ENCODE measurements at places on chromosomes 6 and 20.
A peak's percentile ranks its signal among the peaks of the same experiment; 100 is the strongest.

- DNase-seq = no peak
Observed at GRCh38 chr20:44336725-44337380, at the start of gene R3HDML. TSS of gene R3HDML (plus strand) at chr20:44337043. CDS start at chr20:44337158, 115 bp downstream.

DNA sequence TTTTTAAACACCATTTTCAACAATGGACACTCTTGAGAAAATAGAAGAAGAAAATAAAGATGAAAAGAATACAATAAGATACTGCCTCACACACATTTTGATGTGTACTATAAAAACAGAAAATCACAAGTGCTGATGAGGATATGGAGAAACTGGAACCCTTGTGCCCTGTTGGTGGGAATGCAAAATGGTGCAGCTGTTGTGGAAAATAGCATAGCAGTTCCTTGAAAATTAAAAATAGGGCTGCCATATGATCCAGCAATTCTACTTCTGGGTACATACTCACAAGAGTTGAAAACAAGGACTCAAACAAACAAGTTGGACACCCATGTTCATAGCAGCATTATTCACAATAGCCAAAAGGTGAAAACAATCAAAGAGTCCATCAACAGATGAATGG, 173.0 kb downstream of the KIF16B start:
- no peak for DNase-seq

DNA sequence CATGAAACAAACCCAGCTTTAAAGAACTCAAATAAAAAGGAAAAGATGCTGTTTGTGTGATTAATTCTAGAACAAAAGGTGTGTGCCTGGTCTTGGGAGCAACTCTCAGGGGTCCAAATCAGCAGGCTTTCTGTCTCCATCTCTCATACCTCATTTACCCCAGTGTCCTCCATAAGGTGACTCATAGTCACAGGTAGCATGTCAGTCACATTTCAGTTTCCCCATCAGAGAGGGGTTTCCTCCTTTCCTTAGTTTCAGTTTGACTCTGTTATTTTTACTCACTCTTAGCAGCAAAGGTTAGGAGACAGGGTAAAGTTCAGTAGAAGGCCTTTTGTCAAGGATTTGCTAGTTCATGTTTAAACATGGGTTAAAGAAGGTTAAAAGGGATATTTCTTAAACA, 46.2 kb downstream of the OGFRL1 start:
- DNase-seq = peak; percentile 16

DNA sequence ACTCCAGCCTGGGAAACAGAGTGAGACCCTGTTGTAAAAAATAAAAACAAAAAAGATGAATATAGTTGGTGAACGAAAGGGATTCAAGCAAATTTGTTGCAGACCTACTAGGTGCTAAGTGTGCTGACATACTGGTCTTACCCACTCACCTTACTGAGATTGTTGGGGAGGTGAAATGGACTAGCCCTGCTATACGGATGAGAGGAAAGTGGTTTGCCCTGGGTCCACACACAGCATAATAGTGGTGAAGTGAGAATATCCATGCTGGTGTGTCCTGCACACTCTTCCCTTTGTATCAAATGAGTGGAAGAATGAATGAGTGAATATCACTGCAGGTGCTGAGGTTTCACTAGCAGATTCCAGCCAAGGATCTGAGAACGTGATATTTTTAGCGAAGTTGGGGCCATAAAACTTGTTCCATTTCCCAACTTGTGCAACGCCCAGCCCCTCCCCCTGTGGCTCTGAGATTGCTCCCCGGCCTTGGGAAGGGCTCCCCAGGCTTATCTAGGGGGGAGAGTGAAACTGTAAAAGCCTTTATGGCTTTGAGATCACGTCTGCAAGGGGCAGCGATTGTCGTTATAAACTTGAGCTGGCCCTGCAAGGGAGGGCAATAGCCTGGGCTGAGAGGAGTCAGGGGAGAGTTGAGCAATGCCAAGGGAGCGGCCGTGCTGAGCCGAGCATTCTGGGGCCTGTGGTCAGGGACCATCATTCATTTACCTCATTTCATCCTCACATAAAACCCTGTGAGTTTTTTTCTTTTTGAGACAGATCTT, 33.2 kb upstream of the TTPAL start:
- no peak for DNase-seq

DNA sequence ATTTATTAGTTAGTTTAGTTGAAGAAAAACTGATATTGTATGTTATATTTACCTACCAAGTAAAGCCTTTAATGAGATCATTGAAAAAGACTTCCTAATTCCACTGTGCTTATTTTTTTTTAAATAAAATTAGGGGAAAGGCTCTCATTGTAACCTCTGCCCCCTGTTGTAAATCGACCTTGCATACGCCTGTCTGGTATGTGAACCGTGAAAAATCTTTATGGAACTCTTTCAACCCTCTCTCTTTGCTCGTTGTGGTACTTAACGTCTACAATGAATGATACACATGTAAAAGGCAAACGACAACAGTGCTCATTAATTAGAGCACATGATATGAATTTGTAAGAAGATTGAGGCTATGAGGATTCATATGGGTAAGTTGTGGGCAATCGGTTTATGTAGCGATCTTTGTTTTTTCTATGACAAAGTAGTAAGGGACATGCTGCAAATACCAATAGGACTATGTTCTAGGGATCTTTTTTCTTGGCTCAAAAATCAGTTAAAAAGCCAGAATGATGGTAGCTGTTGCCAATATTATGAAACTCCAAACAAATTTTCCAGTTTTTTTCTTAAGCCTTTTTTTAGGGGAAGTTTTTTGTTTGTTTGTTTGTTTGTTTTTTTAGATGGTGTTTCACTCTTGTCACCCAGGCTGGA, 119.0 kb upstream of the MCHR2 start:
- DNase-seq = no peak

- no peak for DNase-seq
Observed at GRCh38 chr6:133408132-133408531, 167.0 kb downstream of the EYA4 start.

- no peak for DNase-seq
Observed at GRCh38 chr20:38559764-38560163, 21.2 kb upstream of the ADIG start.

DNA sequence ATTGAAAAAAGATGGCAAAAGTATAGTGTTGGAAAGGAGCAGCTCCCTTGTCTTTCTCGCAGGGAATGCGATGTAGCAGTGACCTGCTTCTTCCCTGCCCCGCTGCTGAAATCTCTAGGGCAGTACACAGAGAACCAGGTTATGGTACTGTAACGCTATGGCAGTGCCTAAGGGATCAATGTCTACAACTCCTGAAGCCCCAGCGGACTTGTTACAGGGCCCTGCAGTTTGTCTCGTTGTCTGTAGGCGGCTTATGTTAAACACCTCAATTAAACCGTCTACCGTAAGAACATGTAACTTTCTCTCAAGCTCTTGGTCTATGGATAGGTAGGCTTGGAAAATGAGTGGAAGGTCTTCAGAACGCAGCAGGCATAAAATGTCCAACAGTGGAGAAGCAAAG, 44.8 kb upstream of the SLC17A4 start:
- no peak for DNase-seq

DNA sequence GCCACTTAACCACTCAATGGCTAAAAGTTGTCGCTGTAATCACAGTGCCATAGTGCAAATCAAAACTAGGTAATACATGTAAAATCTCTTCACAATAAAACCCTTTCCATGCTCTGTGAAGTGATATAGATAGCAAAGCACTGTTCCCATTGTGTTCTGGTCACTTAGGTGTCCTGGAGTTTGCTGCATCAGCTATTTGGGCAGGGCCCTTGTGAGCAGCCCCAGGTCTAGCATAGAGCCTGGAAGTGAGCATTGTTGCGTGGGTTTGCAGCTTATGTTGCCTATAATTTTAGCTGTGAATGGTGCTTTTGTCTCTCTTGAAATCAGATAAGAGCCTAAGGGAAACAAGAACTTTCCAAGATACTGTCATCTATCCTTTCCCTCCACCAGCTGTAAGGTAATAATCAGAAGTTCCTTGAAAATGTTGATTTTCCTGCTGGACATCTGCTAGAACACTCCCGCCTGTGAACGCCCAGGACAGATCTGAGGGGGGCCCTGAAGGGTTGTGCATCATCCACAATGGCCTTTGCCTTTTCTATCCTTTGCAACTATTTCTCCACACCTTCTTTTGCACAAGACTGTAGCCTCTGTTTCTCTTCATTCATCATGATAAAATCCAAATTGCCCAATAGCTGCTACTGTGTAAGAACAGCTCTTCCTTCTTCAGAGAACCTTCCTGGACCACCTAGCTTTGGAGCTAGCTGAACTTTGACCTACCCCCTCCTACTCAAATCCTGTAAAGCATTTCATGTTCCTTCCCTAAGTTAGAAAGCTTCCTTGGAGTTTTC, 57.0 kb downstream of the TNFAIP3 start:
- no peak for DNase-seq

DNA sequence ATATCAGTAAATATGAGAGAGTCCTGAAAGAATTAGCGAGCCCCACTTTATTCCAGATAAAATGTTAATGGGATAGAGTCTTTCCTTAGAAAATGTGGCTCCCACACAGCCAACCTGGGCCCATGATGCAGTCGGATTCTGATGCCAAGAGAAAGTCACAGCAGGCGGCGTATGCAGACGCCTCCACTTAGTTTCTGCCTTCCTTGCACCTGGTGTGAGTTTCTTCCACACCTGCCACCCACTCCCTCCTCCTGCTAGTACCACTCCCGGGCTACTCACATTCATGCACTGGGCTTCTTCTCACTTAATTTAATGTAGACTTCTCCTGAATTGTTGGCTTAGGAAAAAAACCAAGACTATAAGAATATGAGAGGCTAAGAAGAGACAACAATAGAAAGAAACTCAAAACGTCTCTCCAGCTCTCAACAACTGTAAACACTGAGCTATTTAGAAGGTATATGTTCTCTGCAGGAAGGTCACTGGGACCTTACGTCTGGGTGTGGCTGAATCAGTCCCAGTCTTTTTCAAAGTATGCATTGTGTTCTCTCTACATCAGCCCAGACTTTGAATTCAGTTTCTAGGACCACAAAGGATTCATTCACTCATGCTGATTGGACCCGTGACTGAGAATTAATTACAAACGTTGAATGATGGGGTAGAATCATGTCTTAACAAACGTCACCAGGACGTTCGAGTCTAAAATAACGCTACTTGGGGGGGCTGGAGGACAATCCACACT, 70.4 kb downstream of the GCNT2 start:
- DNase-seq = no peak

- DNase-seq = no peak
Observed at GRCh38 chr6:117552618-117553017, 49.7 kb downstream of the GOPC start.

DNA sequence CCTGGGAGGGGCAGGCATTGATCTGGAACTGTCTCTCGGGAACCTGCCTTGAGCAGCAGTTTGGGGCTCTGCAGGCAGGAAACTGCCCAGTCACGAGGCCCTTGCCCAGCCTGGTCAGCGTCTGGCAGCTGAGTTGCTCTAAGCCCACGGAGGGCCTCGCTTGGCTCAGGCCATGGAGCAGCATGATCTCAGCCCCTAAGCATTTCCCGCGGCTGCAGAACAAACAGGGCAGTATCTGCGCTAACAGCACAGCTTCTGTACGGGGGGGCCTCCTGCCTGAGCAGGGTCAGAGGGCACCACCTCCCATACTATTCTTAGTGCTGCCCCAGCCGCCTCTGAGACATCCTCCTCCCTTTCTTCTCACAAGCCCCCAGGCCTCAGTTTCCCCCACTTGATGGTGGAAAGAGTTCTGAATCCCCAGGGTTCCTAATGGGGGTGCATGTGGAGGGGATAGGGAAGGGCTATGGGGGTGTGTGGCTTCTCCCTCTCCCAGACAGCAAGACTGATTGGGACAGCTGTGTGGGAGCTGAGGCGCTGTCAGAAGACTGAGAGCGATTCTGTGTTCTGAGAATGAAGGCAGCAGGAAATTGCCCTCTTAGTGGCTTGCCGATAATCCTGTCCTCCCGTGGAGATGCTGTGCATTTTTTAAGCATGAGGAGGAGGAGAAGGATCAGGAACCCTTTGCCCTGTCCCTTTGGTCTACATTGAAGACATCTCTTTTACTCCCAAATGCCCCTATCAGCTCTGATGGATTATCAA, 46.4 kb downstream of the MOCS1 start:
- peak; percentile 57 for DNase-seq

GRCh38 chr20:55881204-55881603, 124.1 kb downstream of the CBLN4 start:
- DNase-seq = no peak

DNA sequence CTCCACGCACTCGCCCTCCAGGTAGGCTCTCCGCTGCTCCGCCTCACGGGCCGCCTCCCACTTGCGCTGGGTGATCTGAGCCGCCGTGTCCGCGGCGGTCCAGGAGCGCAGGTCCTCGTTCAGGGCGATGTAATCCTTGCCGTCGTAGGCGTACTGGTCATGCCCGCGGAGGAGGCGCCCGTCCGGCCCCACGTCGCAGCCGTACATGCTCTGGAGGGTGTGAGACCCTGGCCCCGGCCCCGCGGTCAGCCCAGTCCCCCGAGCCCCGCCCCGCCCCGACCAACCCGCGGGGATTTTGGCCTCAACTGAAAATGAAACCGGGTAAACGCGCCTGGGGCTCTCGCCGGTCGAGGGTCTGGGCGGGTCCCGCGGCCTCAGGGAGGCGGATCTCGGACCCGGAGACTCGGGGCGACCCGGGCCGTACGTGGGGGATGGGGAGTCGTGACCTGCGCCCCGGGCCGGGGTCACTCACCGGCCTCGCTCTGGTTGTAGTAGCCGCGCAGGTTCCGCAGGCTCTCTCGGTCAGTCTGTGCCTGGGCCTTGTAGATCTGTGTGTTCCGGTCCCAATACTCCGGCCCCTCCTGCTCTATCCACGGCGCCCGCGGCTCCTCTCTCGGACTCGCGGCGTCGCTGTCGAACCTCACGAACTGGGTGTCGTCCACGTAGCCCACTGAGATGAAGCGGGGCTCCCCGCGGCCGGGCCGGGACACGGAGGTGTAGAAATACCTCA, 598 bp downstream of the HLA-B start:
- DNase-seq = peak; percentile 67

DNA sequence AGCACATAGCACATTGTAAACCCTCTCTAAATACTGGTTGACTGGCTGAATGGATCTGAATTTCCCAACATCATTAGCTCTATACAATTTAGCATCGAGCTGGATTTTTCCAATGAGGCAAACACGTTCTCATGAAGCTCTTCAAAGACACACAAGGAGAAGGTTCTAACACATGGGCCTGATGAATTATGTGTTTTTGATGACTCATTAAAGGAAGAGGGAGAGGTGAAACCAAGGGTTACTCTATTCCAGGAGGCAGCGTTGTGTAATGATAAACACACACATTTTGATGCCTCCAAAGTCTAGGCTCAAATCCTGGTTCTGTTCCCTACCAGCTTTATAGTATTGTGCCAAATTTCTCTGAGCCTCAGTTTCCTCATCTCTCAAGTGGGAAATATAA, 84.3 kb downstream of the PFDN4 start:
- DNase-seq = peak; percentile 48

DNA sequence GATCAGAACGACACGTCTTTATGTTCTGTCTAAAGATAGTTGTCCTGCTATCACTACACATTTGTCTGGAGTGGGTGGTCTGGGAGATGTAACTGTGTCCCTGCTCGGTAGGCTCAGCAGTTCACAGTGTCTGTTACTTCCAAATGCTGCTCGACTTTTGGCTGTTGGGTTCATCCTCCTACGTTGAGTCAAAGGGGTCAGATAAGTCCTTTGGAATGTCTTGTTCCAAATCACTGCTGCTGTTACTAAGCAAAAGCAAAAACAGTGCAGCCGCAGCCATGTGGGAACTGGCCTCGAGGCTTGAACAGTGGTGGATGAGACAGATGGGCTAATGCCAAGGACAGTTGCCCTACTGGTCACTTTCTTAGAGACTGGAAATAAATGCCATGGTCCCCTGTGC, 272.2 kb upstream of the MAP3K7 start:
- no peak for DNase-seq

All from DMS53 (cell line).